Activated naive CD8-positive, alpha-beta T cell treated with anti-CD3 and anti-CD28 coated beads for 36 hours (primary cell): ENCODE measurements at places on chromosomes 12 and 14. TPM values are rescaled to one million over a fixed set of nuclear protein-coding genes. Genes with fewer than 3 reads are reported as not detected.
A peak's percentile ranks its signal among the peaks of the same experiment; 100 is the strongest.

- DNase-seq = no peak
Measured at GRCh38 chr14:64563696-64564095, 13.9 kb downstream of the PPP1R36 start.

GRCh38 chr12:107467716-107468115 is 217.9 kb upstream of the PWP1 start:
- DNase-seq = no peak

DNA sequence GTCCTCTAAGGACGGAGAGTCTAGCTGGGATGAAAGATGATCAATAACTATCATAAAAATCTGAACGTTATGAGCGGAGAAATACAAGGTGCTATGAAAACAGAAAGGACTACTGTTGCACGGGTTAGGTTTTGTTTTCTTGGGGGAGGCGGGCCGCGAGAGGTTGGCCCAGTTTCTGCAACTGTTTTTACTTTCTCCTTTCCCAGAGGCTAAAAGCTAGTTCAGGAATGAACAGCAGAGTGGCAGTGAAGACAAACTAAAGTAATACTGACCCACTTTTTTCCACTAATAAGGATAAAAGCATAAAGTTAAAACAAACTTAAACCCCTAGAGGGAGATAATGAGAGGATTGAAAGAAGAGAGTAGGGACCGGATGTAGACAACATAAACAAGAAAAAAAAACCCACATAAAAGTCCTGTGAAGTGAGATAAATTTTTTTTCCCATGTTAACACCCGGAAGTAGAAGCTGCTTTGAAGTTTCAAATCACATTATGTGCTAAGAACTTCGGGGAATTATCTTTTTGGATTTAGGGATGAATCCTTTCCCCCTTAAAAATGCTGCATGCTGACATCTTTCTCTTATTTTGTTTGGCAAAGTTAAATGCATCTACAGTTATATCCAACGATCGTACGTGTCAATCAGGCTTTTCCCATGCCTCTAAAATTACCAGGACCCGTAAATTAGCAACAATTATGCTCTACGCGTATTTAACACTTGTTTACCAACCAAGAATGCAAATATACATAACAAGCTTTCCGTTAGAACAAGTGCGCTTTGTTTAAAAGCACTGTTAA is 1.0 kb upstream of the CDK17 start:
- DNase-seq = peak; percentile 30

DNA sequence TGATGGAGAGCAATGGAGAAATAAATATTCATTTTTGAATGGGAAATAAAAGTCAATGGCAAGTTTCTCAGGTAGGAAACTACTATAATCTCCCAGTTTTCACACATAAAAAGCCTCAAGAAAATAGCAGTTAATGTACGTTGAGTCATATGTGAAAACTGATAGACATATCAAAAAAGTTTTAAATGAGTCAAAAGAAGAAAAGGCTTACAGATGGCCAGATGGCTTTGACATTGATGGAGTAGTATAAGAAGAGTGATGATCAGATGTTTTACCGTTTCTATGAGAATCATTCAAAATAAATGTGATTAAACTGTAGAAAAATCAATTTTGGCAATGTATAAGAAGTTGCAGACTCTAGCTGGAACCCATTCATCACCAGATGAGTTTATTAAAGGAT is 97.8 kb downstream of the LLPH start:
- DNase-seq = no peak

DNA sequence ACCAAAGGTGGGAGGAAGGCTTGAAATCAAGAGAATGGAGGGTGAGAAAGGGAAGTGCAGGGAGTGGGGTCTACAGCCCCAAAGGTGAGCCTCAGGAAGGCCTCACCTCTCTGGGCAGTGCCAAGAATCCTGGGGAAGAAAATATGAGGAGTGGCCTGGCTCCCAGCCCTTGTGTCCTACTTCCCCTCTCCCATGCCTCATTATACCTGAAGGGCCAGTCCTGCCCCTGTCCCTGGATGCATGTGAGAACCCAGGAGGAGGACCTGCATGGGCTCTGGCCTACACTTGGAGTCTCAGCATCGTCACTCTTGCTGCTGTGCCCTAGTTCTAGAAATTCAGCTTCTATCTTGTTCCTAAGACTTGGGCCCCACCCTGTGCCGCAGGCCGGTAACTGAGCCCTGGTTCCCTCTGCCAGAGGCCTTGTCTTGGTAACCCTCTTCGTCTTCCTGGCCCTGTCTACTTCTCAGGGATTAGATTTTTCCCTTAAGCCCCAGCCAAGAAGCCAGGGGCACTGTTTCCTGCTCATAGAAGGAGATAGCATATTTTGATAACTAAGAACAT is 10.9 kb upstream of the MYH7 start:
- DNase-seq = no peak

- DNase-seq = no peak
Measured at GRCh38 chr14:75634848-75635247, 25.8 kb downstream of the ERG28 start.

DNA sequence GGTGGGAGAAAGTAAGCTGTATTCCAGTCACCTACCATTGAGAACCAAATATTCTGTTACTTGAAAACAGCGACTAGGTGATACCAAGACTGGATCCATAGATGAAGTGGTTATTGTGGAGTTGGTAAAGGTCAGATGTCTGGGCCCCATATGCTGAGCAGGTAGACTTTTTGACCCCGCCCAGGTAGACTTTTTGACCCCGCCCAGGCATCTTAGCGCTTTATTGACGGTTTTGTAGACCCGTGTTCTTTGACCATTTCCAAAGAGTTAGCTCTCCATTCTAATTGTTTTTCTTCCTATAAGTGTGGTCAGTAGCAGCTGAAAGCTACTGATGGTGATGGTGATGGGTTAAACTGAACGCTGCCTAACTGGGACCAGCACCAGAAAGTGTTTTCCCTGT is 61.6 kb downstream of the SLC8A3 start:
- no peak for DNase-seq

DNA sequence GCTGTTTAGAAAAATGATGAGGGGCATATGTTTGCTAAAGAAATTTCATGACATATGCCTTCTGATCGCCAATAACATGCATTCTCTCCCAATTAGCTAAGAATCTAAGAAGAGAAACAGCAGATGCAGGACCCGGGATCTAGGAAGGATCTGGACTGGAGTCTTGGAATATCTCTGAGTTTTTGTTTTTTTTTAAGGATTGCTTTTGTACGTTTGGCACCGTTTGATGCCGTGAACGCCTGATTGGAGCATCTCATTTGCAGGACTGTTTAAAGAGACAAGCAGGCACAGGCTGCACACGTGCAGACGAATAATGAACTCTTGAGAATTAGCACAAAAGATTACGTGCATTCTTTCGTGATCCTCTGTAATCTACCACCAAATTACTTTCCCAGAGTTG is 13.6 kb downstream of the EML1 start:
- no peak for DNase-seq

GRCh38 chr14:84131924-84132323 is 1398.0 kb upstream of the FLRT2 start:
- DNase-seq = no peak

GRCh38 chr14:95784137-95784536 is 70.2 kb upstream of the TCL1A start:
- no peak for DNase-seq

Gene DERA
- total RNA-seq = 28.3 TPM

Gene IL22
- 0.64 TPM for total RNA-seq

Gene TUBA1C
- total RNA-seq = 315 TPM

Gene LGMN
- total RNA-seq = 3.7 TPM
